ENCODE measurements at places on chromosomes 3 and 15.
A peak's percentile ranks its signal among the peaks of the same experiment; 100 is the strongest.

DNA sequence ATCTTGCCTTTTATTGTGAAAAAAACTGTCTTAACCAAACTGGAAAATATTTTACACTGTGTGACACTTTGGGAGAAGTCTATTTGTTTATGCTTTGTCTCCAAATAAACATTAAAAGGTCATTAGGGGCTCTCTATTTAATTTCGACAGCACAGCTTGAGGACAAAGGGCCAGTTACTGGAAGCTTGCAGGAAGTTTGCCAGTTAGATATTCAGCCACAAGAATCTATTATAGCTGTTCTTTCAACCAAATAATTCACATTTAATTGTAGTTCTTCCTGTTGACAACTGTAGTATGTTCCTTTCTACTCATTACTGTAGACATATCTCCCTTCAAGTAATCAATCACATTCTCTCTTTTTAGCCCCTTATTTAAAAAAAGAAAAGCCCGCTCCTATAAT, 6.1 kb downstream of the CP start:
- DNase-seq = no peak

- DNase-seq = no peak
Observed at GRCh38 chr3:45940781-45941365, 2.4 kb upstream of the CXCR6 start.

DNA sequence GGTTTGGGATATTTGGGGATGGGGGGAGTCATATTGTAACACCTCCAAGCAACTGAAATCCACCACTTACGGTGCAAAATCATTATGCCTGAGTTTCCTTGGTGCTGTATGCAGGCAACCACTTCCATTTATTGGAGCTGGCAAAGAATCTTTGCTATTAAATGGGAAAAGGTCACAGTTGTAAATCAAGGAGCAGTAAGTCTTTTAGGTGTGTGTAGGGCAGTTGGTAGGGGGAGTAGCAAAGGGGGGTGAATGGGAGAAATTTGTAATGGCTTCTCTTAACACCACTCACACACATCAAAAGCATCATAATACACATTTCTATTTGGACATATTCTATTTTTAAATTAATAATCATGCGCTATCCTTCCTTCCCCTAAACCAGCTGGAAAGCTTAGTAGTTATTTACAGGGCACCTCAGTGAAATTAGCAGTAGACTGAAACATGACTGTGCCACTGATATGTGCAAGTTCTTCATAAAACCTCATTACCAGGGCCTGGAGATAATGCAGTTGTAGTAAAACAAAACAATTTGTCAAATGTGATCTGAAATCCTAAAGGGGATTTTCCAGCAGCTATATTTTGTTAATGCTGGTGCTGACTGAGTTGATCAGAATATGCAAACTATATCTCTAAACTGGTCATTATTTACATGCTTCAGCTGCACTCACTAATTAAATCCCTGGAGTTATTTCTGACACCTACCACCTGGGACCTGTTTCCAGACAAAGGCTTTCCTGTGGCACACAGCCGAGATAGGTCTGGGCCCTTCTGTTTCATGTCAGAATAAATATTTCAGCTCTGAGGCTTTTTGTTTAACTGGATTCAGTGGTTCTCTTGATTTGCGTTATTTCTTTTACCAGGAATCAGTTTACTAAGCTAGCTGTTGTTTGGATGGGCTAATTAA, 90.1 kb downstream of the B3GALNT1 start:
- DNase-seq = no peak

GRCh38 chr3:187196573-187197334, 532 bp upstream of the RTP1 start:
- DNase-seq = peak; percentile 49

GRCh38 chr3:42114130-42114725, 23.1 kb downstream of the TRAK1 start:
- no peak for DNase-seq

- no peak for DNase-seq
Observed at GRCh38 chr15:54354341-54354740, 376.1 kb downstream of the UNC13C start.

- no peak for DNase-seq
Observed at GRCh38 chr3:18443665-18444594, 18.8 kb upstream of the SATB1 start.

- DNase-seq = no peak
Observed at GRCh38 chr3:130386604-130387263, 41.3 kb downstream of the COL6A5 start.

- no peak for DNase-seq
Observed at GRCh38 chr15:48802257-48802656, 8.6 kb downstream of the CEP152 start.

DNA sequence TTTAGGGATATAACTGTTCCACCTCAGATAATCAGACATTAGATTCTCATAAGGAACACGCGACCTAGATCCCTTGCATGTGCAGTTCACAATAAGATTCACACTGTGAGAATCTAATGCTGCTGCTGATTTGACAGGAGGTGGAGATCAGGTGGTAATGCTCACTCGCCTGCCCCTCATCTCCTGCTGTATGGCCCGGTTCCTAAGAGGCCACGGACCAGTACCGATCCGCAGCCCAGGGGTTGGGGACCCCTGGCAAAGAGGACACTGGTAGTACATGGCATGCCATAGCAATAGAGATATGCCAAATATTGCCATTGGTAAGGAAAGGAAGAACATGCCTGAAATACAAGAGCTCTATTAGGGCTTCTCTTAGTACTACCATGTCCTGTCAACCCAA, 59.7 kb downstream of the LSM3 start:
- no peak for DNase-seq

GRCh38 chr3:114071786-114072185, 15.2 kb downstream of the QTRT2 start:
- DNase-seq = no peak

DNA sequence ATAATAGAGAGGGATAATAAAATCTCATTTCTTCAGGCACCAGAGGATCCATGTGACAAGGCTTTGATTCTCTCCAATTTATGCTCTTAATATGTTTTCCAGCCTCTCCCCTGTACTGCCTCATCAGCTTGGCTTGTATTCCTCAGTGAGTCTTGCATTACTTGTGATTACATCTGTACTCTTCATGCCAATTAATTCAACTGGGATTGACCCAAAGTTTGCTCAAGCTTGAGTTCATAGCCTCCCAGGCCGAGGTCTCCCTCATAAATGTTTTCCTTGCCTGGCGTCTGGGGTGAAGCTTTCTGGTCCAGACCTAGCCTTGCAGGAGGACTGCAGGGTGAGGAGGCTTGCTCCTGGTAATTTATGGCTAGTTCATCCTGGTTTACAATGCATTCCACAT, 146.9 kb downstream of the CHST2 start:
- no peak for DNase-seq

DNA sequence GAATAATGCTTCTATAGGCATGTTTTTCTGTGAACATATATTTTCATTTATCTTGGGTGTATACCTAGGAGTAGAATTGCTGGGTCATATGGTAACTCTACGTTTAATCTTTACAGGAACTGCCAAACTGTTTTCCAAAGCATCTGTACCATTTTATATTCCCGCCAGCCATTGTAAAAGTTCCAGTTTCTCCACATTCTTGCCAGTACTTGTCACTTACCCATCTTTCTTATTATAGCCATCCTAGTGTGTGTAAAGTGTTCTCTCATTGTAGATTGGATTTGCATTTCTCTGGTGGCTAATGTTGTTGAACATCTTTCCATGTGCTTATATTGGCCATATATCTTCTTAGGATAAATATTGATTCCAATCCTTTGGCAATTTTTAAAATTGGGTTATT, 31.2 kb upstream of the CFAP20DC start:
- DNase-seq = no peak

- DNase-seq = peak; percentile 40
Observed at GRCh38 chr3:17233398-17233800, 348.6 kb downstream of the PLCL2 start.

- DNase-seq = no peak
Observed at GRCh38 chr3:160577556-160578195, 12.3 kb upstream of the KPNA4 start.

DNA sequence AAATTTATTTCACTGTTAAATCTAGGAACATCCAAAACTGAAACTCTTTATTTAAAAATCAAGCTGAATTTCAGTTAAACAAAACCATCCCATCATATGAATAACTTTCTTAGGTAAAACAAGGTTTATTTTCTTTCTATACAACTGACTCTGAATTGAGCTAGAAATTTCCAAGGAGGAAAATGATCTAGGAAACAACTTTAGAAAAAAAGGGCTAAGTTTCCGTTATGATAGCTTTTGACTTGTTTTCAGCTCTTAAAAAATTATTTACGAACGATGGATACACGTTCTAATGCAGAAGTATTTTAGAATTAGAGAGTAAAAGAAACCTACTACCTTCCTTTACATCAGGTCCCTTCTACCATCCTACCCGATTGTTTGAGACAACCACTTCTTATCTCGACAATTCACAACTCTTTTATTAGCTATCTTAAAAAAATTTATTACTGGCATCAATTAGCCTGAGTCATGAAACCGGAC, 1.8 kb upstream of the IGF1R start:
- DNase-seq = no peak

DNA sequence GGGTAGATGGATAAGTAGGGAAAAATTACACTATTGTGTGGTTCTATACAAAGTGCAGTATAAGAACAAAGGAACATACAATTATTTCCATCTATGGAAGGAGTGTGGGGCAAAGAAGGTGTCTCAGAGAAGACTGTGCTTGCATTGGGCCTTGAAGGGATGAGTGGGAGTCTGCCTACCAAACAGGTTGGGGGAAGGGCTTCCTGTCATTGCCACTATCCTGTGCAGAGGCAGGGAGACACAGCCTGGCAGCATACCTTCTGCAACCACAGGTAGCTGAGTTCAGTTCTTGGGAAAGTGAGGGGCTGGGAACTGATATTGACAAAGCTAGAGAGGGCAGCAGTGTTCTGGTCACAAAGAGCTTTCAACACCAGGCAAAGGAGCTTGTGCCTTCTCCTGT, 3.4 kb downstream of the TIMP4 start:
- no peak for DNase-seq

DNA sequence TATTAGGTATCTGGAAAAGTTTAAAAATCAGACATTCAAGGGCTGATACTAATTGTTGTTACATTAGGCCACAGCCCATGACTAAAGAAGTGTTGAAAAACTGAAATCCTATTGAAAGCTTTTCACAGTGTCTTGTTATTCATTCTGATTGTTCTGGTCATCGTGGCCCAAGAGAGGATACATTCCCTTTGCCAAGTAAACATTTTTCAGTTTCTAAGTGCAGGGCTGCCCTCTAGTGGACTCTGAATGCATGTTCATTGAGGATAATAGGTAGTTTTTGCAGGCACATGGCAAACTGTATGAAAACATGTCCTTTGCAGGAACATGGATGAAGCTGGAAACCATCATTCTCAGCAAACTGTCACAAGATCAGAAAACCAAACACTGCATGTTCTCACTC, 181.1 kb downstream of the MYRIP start:
- peak; percentile 5 for DNase-seq

DNA sequence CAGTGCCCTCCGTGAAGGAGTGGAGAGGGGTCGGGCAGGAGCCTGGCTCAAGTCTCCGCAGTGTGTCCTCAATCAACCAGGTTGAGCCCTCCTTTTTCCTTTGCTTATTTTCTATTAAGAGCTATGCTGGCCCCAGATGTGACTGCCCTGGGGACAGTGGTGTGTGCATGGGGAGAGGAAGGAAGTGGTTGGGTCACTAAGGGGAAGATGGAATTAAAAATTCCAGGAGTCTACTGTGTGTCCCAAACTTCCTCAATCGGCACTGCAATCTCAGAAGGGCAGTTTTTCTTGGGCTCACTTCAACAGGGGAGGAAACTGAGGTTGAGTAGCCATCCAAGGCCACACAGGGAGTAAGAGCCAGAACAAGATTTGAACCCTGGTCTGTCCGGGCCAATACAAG, 13.7 kb upstream of the GRIP2 start:
- no peak for DNase-seq

- no peak for DNase-seq
Observed at GRCh38 chr3:60207905-60208304, 1043.3 kb downstream of the FHIT start.

DNA sequence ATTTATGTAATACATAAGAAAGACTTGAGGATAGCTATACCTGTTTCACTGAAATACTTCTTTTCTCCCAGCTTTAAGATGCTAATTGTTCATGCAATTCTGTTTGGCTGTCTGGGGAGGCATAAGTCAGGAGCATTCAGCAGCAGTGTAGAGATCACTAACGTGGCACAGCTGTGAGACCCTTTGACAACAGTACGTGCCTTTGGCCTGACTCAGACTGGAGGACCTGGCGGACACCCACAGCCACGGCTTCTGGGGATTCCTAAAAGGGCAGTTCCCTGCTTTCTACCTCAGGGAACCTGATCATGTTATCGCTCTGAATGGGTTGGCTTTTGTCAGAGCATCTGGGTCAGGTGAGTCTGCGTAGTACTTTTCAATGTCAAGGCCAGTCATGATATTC, 295.0 kb upstream of the ICE2 start:
- DNase-seq = no peak

- no peak for DNase-seq
Observed at GRCh38 chr15:67109141-67110034, 44.0 kb downstream of the SMAD3 start.

GRCh38 chr3:112366522-112366921, 33.6 kb downstream of the CD200 start:
- no peak for DNase-seq

DNA sequence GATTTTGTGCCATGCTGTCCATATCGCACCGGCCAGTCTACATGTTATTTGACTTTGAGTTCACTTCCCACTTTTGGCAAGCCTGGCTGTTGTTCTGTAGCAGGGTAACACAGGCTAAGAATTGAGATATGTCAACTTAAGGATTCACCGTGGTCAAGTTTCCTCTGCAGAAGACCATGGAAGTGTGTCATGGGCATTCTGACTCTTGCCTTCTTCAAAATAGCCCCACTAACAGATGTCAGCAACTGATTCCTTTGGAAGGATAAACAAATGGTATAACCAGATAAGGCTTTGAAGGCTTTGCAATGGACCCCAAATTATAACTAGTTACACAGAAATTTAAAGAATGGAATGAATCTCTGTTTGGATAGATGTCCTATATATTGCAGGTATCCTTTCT, 20.1 kb upstream of the CD47 start:
- DNase-seq = no peak

- no peak for DNase-seq
Observed at GRCh38 chr3:188729422-188729821, 442.3 kb upstream of the TPRG1 start.

DNA sequence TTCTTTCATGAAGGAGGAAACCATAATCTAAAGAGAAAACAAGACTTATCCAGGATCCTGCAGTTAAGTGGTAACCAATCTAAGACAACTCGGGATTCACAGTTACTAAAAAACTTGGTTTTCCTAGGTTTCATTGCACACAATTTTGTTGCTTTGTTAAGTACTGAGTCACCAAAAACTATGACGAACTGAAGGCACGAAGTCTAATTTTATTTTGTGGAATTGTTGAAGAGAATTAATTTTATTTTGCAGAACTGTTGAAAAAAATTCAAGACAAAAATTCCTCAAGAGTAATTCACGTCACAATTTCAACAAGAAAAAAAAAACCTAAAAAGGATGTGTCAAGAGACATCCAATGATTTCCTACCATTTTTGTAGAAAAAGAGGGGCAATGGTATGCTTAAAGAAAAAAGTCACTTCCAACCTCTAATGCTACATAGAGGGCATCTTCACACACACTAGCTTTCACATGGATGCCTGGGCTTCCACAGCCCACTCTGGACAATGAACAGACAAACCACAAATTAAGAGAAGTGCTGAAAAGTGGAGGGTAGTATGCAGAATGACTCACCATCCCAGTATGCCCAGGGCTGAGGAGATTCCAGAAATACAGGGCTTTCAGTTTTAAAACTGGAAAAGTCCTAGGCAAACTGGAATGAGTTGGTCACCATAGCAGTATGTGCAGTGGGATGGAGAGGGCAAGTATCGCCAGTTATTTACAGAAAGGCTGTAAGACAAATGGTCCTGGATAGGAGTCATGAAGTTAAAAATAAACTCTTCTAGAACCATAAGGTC, 29.2 kb downstream of the PLOD2 start:
- DNase-seq = no peak
